B cell (primary cell): ENCODE measurements at places on chromosomes 2 and 18. TPM values are rescaled to one million over a fixed set of nuclear protein-coding genes. Genes with fewer than 3 reads are reported as not detected.

Gene SPC25
- total RNA-seq, result 0.22 and 0.64 TPM in 2 replicates

Gene INPP5D
- total RNA-seq, result 444 and 466 TPM in 2 replicates

Gene CNTNAP5
- not detected in 2 replicates for total RNA-seq

Gene YPEL5
- total RNA-seq, result 115 and 117 TPM in 2 replicates

Gene C1GALT1C1L
- not detected in 2 replicates for total RNA-seq

Gene SGPP2
- total RNA-seq, result 6.0 and 7.7 TPM in 2 replicates

DNA sequence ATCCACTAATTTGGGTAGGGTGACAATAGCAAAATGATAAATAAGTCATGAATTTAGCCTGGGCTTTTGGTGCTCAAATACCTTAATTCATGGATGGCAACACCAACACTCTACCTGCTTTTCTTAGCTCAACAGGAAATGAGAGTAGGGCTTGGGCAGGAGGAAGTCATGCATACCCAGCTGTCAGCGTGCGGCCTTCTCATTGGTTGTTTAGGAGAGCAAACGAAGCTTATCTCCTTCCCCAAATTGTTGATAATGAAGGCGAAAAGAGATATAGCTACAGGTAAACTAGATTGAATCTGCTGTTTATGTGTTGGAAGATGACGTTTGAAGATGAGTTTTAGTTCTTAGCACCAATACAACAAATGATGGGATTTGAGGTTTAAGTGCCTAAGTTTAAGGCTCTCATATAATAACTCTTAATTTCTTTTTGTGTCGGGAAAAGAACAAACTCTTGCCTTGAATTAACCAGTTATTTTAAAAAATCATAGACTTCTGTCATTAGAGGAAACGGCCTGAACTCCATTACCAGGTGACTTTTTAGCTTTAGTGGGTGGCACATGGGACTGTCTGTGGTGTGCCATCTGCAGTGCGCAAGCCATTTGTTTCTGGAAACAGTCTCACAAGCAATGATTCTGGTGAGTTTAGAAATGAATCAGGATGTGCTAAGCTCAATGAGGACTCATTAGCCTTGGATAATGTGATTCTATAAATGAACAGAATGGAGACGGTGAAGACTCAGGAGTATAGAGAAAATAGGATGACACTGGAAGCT, 19.8 kb downstream of the MAP4K4 start:
- peak; percentile 93 for DNase-seq

- no peak for DNase-seq
Measured at GRCh38 chr2:53508667-53509066, 258.9 kb upstream of the CHAC2 start.

DNA sequence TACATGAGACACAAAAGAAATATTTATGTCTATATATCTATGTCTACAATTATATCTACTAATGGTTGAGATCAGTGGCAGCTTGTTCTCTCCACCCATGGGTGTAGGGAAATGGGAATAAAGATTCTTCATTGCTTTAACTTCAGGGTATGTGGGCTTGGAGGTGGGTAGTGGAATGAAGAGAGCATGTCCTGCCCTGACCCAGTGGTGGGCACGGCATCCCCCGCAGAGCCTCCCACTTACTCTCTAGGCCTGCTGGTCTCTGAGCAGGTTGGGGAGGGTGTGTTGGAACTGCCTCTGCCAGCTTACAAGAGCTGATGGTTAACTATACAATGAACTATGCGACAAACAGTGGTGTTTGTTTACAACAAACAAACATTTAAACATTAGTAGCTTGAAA, 152.5 kb upstream of the SKOR2 start:
- no peak for DNase-seq

DNA sequence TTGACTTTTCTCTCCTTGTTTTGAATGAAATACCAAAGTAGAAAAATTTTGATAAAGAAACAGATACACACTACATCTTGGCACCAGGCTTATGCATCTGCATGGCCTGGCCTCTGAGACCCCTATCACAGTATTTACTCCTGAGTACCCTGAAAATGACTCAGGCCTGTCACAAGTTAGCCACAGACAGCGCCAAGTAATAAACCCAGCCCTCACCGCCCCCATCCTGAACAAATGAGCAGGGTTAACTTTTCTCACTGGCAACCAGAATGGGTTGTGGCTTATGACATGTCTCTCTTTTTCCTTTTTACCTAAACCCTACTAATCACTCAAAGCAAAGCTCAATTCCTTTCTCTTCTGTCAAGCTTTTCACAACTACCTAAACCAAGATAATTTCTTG, 35.3 kb downstream of the SPRED2 start:
- DNase-seq, result no peak

- no peak for DNase-seq
Measured at GRCh38 chr18:42106784-42107183, 151.8 kb downstream of the PIK3C3 start.

GRCh38 chr2:24872344-24873115, 47.5 kb downstream of the ADCY3 start:
- DNase-seq, result peak; percentile 4

DNA sequence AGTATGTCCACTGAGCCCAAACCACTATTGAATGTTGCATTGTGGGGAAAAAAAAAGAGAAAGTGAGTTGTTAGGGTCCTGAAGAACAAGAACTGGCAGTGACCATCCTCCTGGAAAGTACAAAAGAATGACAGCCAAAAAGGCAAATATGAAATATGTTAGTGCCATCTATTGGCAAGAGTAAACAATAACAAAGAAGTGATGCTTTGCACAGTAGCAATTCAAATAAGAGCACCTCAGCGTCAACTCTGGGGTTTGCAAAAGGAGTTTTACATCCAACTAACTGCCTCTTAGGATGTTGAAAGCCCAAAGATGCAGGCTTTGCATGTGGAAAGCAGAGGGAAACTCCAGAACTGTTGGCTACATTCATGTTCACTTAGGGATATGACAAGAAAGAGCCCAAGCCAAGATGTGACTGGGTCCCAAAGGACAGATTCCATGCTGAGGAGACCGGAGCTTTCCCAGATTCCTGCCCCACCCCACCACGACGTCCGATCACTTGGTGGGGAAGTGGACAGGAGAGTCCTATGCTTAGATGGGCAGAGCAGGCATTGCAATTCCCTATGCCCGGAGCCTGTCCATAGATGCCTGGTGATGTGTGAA, 15.6 kb downstream of the TRABD2A start:
- DNase-seq, result peak; percentile 51

DNA sequence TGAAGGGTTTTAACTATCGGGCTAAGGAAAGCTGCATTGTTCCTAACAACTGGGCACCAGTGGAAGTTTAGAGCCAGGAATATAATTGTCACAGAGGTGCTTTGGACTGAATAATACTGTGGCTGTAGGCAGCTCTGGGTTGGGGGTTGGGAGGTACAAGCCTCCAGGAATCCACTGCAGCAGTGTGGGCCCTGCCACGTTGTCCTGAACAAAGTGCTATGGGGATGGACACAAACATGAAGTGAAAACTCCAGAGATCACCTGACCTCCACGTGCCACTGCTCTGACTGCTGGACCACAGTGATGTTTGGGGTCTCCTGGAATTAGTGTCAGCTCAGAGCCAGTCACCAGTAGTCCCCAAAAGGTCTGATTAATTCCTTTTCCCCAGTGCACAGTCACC, 110.9 kb downstream of the BCL2 start:
- no peak for DNase-seq

DNA sequence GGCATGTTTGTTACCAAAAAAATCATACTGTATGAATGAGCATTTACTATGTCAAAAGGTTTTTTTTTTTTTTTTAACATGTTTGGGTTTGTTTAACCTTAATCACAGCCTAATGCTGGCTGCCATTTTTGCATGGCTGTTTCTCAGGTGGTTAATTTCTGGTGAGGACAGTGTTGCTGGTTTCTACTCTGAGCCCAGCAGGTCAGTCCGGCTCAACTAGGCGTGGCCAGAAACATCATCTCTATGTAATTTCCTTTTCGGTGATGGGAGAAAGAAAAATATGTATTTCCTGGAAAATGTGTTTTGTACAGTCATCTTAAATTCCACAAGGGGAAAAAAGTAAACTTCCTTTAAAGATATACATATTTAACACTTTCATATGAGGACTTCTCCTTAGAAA, 24.9 kb upstream of the BZW1 start:
- DNase-seq, result no peak

DNA sequence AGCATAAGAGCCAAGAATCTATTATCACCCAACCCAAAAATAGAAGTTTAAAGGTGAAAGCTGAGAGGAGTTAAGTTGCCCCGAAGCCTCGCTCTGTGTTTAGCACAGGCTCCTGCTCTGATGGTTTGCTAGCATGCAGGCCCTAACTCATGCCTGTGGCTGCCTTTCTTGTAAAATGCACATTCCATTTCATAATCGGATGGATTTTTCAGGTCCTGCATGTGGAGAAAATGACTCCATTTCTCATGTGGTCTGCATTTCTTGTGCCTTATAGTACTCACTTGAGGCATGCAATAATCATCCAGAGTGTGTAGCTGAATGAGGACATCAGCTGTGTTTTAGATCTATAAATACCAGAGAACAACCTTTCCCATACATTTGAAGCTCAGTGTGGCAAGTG, 381.8 kb downstream of the CPS1 start:
- no peak for DNase-seq

DNA sequence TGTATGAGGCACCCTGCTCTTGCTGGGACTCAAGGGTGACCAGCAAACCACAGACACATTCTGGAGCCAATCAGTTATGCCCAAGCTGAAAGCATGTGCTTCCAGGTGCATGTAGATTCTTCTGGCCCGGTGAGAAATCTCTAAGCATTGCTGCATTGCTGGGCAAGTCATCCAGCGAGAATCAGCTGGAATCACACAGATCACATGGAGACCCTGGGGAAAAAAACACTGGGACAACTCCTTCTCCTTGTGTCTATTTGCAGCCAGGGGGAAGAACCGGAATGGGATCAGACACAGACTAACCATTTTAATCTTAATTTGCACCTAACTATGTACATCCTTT, 119.7 kb upstream of the KLF7 start:
- DNase-seq, result no peak

DNA sequence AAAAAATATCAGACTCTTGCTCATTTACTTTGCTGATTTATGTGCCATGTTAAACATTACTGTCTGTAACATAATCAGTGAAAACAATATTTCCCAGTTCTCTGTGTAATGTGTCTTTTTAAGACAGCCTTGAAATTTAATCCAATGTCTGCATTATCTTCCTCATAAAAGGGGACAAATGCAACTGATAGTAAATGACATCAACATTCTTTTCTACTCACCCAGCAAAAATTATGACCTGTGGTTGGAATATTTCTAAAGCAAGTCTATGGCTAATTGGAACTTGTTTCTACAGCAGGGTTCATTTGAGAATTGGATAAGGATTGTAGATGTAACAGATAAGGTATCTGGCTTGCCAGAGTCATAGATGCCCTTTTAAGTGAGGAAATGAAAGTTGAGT, 34.8 kb downstream of the C1D start:
- no peak for DNase-seq

GRCh38 chr2:55802067-55802466, 108.4 kb upstream of the PNPT1 start:
- no peak for DNase-seq

- DNase-seq, result no peak
Measured at GRCh38 chr18:47248115-47248603, 3.3 kb downstream of the SKOR2 start.

DNA sequence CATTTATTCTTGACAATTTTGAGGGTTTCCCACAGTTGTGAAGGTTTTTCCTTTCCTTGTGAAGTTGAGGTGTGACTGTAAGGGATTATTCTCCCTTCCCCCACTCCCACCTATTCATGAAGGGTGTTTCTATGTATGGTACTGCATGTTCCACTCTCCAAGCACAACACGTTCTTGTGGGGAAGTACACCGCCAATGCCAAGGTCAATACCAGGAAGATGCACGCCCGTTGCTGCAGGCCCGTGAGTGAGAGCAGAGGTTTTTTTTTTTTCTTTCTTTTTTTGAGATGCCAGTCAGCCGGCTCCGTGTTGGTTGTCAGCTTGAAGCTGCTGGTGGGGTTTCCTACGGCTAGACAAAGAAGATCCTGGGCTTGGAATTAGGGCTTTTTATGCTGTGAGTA, 38.6 kb upstream of the EPHA4 start:
- no peak for DNase-seq

DNA sequence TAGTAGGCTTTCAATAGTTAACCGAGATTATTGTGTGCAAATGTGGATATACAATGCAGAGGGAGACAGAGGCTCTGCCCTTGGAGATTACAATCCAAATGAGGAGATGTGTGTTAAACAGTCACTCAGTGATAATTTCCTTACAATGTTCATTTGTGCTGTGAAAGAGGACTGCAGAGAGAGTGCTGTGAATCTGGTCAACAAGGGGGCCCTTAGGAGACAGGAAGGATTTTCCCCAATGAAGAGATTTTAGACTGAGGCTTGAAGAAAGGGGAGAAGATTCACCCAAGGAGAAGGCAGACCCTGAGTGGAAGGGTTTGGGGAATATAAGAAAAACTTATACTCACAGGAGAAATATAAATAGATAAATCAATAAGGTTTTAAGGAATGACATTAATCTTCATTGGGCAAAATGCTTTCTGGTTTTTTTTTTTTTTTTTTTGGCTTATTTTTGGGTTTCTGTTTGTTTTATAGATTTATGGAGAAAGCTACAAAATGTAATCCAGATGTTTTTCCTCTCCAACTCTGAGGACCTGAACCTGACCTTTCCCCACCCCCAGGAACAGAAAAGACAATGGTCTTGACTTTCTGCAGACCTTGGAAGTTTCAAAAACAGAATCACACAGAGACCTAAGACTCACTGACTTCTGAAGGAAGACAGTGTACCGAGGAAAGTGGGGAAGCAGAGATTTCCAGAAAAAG, 151.3 kb upstream of the SERPINE2 start:
- DNase-seq, result no peak

DNA sequence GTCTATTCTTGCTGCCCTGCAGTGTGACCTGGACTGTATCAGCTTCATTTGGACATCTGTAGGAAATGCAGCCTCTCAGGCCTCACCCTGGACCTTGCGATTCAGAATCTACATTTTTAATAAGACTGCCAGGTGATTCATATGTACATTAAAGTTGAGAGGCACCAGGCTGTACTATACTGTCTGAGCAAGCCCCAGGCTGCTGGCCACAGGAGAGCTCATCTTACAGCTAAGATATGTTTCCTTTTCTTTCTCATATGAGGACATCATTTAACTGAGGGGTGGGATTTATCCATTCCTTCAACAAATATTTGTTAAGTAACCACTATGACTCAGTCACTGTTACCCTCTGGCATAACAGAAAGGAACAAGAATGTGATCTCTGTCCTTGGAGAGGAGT, 78.2 kb upstream of the GCFC2 start:
- DNase-seq, result no peak

GRCh38 chr2:237201461-237202287, 116.0 kb downstream of the COPS8 start:
- DNase-seq, result no peak

- no peak for DNase-seq
Measured at GRCh38 chr2:74522516-74522915, 3.5 kb downstream of the DQX1 start.

- DNase-seq, result no peak
Measured at GRCh38 chr2:137173463-137173862, 408.1 kb downstream of the THSD7B start.

DNA sequence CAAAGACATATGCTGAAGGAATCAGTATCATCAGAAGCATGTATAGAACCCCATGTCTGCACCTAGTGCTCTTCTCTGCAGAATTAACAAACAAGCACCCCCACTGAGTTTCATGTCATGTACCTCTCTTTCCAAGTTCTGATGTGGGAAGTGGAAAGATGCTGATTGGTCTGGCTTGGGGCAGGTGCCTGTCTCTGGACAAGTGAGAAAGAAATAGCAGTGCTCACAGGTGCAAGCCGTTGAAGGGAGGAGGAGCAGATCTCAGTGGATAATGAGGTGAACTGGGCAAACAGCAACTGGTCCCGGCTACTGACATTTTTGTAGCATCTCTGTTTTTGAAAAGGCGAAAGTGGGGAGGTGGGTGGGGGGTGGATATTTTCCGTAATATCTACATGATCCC, 17.5 kb upstream of the ACVR1 start:
- no peak for DNase-seq
